ENCODE measurements at places on chromosomes 11 and 22. TPM values are rescaled to one million over a fixed set of nuclear protein-coding genes. Genes with fewer than 3 reads are reported as not detected.

CCDC73 gene
- 0.28 TPM for total RNA-seq

DNA sequence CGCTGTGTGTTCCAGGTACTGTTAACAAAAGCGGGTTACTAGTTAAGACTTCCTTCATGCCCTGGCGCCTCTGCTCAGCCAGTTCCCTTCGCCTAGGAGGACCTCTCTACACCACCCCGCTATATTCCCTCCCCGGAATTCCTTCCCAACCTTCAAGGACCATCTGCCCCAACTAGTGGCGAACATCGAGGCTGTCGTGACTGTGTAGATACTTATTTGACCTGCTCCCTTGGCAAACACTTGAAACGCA is 450 bp upstream of the BCL2L13 start:
- no peak for DNase-seq

GRCh38 chr11:114076921-114077331 is 17.4 kb downstream of the ZBTB16 start:
- no peak for DNase-seq

GRCh38 chr22:24053481-24054226 is 42.5 kb downstream of the CABIN1 start:
- no peak for DNase-seq

GRCh38 chr11:85756401-85757200 is 54.3 kb downstream of the SYTL2 start:
- DNase-seq: no peak

DNA sequence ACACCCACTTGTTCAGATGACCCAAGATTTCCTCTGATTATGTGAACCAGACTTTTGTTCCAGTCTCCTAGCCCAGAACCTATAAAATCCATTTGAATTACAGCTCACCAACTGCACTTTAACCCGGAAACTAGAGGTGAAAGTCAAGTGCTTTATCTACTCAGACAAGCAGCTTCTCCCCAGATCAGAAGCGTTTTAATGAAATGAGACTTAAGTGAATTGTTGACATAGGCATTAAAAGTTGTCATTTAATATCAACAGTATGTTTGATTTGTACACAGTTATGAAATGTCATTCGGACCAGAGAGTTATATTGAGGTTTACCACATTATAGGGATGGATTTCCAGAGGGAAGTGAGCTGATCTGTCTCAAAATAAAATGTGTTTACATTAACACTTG is 52.0 kb downstream of the CADM1 start:
- DNase-seq: no peak

CECR2 gene
- not detected for total RNA-seq

- no peak for DNase-seq
Measured at GRCh38 chr11:75492181-75492820, 33.4 kb downstream of the GDPD5 start.

TIMP3 gene
- 756 TPM for total RNA-seq

- DNase-seq: no peak
Measured at GRCh38 chr11:2882396-2883110, 3.0 kb downstream of the CDKN1C start.

DNA sequence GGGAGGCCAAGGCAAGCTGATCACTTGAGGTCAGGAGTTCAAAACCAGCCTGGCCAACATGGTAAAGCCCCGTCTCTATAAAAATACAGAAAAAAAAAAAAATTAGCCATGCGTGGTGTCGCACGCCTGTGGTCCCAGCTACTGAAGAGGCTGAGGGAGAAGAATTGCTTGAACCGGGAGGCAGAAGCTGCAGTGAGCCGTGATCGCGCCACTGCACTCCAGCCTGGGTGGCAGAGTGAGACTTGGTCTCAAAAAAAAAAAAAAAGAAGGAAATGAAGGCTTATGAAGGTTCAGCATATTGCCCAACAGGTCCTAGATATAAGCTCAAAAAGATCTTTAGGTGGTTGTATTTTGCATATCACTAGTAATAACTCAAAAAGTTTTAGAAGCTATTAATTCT is 10.2 kb downstream of the ATL3 start:
- DNase-seq: no peak

DNA sequence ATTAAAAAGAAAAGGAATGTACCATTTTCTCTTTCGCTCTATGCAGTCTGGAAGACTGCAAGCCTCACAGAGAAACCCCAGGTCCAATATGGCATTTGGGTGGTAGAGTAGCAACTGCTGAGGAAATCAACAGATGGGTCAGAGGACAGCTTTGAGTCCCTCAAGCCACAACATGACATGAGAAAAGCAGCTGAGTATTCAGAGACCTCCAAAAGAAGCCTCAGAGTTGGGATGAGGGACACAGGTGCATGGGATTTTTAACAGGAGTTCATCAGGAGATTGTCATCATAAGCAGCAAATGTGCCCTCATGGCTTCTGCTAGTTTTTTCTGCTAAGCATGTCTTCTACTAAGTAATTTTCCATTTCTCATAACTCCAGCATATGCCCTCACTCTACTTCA is 111.6 kb downstream of the BLID start:
- no peak for DNase-seq

NCR3LG1 gene
- 4.2 TPM for total RNA-seq

DNA sequence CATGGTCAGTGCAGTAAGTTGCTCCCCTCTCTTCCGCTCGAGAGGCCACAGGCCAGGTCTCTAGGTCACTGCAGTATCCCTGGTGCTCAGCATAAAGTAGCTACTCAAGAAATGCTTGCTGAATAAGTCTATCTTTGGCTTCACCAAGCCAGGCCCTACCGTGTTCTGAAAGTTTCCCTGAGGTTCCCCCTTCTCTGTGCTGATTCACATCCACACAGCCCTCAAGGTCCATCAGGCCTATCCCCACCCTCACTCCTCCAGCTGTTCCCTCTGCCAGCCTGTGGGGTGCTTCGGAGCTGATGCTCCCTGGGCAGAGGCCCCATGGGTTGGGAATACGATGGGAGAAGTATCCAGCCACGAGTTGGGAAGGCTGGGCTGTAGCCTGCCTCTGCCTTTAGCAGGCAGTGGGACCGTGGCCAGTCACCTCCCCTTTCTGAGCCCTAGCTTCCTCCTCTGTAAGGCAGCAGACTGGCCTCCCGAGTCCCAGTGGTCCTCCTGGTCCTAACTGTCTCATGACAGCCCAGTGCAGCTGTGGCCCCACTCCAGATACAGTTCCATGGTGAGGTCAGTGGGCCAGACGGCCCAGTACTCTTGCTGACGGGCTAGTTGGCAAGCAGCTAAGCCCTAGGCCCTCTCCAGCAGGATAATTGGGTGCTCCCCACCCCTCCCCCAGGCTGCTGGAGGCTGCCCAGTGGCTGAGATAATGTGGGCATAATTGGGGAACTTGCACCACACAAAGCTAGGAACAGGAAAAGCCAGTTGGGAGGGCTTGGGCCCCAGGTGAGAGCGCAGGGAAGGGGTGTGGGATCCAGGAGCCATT is 48.2 kb downstream of the NECTIN1 start:
- DNase-seq: no peak

DNA sequence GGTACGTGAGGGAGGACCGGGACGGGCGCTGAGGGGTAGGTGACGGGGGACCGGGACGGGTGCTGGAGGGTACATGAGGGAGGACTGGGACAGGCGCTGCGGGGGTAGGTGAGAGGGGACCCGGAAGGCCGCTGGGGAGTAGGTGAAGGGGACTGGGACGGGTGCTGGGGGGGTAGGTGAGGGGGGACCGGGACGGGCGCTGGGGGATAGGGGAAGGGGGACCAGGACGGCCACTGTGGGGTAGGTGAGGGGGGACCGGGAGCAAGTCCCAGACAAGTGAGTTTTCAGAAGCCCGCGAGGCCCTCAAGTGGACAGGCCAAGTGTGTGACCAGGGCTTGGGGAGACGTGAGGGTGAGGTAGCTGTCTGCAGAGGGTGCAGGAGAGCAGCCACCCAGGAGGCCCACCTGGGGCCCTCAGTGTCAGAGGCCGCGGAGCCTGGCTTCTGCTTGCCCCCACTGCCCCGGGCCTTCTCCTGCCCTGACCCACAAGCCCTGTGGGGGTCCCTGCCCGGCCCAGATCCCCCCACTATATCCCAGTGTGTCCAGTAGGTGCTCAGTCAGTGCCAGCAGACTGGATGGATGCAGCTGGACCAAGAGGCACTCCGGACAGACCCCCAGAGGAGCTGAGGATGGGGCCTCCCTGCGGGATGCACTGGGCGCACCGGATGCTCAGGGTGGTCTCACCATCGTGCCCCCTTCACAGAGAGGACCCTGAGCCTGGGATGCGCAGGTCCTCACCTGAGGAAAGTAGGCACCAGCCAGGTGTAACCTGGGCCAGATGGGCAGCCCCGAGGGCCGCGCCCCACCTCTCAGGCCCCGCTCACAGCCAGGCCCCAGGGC is 44.2 kb upstream of the TH start:
- no peak for DNase-seq

- DNase-seq: no peak
Measured at GRCh38 chr11:129380413-129380812, 4.8 kb downstream of the BARX2 start.

SFI1 gene
- 59.9 TPM for total RNA-seq

GRCh38 chr11:76252631-76253070 is 46.3 kb upstream of the WNT11 start:
- no peak for DNase-seq

TSPAN4 gene
- 107 TPM for total RNA-seq

TOLLIP gene
- total RNA-seq: 46.3 TPM

- no peak for DNase-seq
Measured at GRCh38 chr11:96969251-96969650, 579.4 kb downstream of the JRKL start.

Data from thoracic aorta (tissue), 2 donors.